ENCODE measurements at places on chromosomes 7 and 10.

DNA sequence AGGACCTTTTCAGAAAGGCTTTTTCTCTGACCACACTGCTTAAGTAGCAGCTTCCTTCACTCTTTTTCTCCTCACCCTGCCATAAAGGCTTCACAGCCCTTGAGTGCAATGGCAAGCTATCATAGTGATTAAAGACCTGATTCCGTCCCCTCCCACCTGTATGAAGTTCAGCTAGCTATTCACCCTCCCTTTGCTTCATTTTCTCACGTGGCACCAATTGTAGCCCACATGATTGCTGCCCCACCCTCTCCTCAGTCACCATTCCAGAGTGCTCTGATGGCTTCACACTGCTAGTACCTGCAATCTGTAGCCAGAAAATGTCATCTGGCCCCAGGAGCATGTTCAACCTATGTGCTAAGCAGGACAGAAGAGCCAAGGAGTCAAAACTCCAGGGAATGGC is 523.8 kb downstream of the GRM8 start:
- DNase-seq = no peak

GRCh38 chr7:37277513-37277912 is 171.2 kb downstream of the ELMO1 start:
- DNase-seq = no peak

- no peak for DNase-seq
Measured at GRCh38 chr10:66654861-66655260, 271.0 kb upstream of the LRRTM3 start.

GRCh38 chr10:28492116-28492920 is 40.6 kb upstream of the WAC start:
- DNase-seq = no peak

DNA sequence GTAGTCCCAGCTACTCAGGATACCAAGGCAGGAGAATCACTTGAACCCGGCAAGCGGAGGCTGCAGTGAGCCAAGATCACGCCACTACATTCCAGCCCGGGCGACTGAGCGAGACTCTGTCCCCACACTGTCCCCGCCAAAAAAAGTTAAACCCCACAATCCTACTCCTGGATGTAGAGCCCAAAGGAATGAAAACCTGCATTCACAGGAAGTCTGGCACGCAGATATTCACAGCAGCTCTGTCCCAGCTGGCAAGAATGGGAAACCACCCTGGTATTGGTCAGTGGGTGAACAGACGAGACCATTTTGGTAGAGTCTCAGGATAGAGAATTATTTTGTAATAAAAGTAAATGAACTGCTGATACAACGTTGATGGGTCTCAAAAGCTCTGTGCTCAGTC is 225.2 kb downstream of the MAD1L1 start:
- DNase-seq = no peak

- no peak for DNase-seq
Measured at GRCh38 chr7:2689951-2690705, 2.1 kb downstream of the AMZ1 start.

DNA sequence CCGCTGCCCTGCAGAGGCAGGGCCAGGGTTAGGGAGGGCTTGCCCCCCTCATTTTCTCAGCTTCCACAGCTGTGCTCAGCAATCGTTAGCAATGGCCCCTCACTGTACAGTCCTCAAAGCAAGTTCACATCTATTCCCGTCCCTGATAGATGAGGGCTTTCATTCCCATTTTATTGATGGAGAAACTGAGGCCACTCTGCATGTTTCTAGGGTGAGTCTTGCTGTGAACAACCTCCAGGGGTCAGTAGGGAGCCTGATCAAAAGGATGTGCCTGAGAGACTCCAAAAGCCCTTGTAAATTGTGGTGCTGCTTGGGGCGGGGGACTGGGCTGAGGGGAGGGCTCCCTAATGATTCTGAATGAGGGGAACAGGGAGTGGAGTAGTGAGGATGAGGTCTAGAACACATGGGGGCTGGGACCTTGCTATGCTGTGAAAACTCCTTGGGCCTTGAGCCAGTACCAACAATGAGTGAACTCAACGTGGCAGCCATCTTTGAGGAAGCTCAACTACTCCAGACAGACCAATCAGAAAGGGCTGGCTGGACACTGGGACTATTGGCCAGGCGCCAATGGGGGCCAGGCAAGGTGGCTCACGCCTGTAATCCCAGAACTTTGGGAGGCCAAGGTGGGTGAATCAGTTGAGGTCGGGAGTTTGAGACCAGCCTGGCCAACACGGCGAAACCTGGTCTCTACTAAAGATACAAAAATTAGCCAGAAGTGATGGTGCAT is 6.7 kb upstream of the GRIFIN start:
- DNase-seq = no peak

DNA sequence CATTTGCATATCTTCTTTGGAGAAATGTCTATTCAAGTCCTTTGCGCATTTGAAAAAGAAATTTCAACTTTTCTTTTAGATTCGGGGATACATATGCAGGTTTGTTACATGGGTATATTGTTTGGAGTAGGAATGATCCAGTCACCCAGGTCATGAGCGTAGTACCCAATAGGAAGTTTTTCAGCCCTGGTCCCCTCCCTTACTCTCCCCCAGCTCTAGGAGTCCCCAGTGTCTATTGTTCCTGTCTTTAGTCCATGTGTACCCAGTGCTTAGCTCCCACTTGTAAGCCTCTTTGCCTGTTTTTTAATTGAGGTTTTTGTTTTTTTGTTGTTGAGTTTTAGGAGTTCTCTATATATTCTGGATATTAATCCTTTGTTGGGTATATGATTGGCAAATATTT is 63.3 kb downstream of the SND1 start:
- DNase-seq = no peak

GRCh38 chr10:84270708-84271107 is 25.9 kb downstream of the RGR start:
- DNase-seq = no peak

- no peak for DNase-seq
Measured at GRCh38 chr10:73959484-73960243, 38.3 kb upstream of the VCL start.

GRCh38 chr10:110358869-110359629 is 54.3 kb upstream of the SMNDC1 start:
- DNase-seq = peak; percentile 51

DNA sequence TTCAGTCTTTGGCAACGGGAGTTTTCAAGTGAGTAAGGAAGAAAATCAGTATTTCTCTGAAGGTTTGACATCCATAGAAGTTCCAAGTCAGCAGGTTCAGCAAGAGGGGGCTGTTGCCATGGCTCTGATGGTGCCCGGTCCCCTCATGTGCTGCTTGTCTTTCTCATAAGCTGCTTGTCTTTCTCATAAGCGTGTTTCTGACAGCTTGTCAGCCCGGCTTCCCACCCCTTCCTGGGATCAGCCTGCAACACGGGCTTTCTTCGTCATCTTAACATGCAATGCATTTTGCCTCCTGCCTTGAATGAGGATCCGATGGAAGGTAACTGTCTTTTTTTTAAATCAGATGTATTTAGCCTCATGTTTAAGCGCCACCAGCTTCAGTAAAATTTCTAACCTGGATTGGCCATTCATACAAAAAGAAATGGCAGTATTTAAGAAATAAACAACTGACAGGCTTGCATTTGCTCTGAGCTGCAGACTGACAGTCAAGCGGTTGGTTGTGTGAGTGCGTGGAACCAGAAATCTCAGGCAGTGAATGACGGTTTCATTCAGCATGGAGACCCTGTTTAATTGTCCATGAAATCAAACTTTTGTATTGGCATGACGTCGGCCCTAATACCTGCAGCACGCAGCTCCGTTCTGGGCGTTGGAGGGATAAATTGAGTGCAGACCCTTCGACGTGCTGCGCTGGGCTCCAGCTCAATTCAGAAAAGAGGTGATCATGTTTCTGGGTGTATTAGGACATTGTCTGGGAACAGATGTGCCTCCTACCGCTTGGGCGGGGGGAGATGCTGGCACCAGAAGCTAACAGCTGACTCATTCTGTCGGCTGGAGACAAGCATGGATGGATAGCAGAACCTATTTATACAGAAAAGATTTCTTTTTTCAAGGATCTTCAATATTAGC is 454.7 kb upstream of the FOXK1 start:
- no peak for DNase-seq
